Foreskin keratinocyte (primary cell): ENCODE measurements at places on chromosomes 2 and 18.

GRCh38 chr2:165277860-165278656 lies 38.8 kb downstream of the SCN2A start:
- DNase-seq, result no peak

DNA sequence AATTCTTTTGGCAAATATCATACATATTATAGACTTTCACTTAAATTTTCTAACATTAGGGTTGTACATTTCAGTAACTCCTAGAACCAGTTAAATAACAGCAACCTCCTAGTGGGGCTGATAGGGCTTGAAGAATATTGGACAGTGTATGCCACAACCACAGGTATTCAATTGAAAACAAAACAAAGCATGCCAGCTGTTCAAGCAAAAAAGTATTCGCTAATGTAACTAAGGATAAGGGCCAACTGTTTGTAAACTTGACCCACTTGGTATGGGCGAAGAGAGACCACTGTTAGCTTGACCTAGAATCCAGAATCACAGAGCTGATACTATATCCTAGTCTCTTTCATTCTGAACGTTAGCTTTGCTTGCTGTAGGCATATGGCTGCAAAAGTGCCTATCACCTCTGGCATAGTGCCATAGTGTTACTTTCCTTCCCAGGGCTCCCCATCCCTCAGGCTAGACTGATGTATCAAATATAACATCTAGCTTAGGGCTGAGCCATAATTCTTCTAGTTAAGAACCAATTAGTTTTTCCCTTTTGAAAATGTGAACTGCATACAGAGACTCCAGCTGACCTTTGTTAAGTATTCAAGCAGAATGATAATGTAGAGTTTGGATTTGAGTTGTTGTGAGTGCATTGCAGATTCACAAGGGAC lies 458.8 kb upstream of the NRXN1 start:
- DNase-seq, result no peak

DNA sequence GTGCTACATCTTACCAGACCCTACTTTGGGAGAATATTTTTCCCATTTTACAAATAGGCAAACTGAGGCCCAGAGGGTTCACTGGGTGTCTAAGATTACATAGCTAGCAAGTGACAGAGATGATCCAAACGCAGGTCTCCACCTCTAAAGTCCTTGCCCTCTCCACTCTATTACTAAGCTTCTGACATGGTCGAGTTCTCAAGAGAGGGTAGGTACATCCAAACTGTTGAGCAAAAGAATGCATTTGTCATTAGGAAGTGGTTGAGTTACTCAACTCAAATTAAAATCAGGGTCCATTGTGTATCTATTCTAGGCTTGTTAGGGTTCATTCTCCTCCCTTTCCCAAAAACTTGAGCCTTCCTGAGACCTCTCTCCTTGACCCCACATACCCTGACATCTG lies 680.6 kb upstream of the FANCL start:
- DNase-seq, result no peak

DNA sequence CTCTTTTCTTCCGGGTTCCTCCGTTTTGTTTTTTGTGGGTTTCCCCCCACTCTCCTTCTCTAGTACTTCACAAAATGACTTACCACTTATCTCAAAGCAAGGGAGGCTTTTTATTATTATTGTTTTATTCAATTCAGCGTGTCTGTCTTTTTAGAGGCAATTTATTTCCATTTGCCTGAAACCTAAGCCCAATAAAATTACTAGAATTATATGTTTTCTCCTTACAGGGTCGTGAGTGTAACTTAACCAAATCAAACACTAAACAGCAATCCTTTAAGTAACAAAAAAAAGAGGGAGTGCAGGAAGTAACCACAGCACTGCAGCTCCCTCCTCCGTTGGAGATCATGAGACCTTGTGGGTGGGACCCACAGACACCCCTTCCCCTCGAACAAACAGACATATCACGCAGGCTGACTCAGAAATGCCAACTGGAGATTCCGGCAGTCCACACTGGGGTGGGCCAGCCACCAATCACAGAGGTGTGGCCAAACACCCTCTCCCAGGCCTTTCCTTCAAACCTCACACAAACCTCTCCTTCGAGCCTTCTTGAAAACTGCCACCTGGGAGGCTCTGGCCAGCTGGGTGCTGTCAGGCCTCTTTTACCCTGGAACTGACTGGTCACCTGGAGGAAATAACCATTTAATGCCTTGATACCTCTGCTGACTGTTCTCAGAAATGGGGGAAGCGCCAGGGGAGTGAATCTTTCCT lies 207.1 kb upstream of the SMAD2 start:
- no peak for DNase-seq

GRCh38 chr2:190891889-190892288 lies 11.3 kb downstream of the GLS start:
- no peak for DNase-seq

DNA sequence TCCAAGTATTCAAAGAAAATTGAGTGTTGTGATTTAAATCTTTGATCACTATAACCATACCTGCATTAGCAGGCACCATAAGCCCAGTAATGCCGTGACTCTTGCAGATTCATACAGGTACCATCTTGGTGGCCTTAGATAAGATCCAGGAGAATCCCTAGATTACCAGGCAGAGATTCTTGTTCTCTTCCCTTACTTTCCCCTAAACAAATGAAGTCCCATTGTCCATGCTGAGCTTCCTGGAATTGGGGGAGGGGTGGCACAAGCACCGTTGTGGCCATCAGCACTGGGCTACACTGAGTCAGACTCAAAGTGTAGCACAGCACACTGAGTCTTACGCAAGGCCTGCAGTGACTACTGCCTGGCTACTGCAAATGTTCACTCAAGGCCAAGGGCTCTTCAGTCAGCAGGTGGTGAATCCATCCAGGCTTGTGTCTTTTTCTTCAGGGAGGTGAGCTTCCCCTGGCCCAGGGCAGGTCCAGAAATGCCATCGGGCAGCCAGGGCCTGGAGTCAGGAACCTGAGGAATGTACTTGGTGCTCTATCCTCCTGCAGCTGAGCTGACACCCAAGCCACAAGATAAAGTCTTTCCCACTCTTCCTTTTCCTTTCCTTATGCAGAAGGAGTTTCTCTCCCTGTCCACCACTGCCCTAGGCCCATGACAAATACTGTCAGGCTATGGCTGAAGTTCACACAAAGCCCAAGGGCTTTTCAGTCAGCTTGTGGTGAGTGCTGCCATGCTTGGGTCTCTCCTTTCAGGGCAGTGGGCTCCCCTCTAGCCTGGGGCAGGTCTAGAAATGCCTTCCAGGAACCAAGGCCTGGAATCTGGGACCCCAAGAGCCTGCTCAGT lies 52.6 kb downstream of the CD28 start:
- DNase-seq, result peak; percentile 82

- DNase-seq, result no peak
These were observed 202.9 kb upstream of the HDAC4 start for GRCh38 chr2:239603411-239604356.

DNA sequence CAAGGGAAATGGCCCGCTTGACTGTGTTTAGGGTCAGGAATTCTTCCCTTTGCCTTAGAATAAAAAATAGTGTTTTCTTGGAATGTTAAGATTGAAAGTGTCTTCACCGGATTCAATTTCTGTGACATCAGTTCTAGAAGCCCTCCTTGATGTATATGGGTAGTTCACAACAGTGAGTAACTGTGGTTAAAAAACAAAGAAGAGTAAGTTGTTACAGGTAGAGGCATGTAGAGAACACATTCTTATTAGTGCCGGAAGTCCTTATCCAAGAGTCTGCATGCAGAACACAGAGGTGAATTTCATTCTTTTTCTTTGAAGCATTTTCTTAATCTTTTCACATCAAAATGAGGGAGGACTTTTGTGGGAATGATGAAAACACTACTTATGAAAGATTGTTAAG lies 105.5 kb downstream of the FMNL2 start:
- DNase-seq, result peak; percentile 76
